RPMI8226 (cell line): ENCODE measurements at places on chromosomes 6 and 20.
A peak's percentile ranks its signal among the peaks of the same experiment; 100 is the strongest.

GRCh38 chr6:137076277-137077068 is 31.7 kb upstream of the IL20RA start:
- peak; percentile 75 for DNase-seq

- no peak for DNase-seq
Measured at GRCh38 chr6:160412993-160413392, 64.8 kb downstream of the SLC22A3 start.

DNA sequence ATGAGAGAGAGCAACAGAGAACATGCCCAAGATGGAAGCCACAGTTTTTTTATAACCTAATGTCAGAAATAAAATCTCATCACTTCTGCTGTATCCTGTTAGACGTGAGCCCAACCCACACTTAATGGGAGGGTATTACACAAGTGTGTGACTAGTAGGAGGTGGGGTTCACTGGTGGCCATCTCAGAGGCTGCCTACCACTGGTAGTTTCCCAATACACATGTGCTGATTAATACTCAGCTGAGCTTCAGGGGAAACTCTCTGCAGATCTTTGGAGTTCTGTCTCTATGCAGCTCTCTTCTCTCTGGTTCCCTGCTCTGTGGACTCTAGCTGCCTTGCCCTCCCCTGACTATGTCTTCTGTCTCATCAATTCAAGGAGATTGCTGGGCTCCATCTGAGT is 35.7 kb downstream of the CNBD2 start:
- no peak for DNase-seq

GRCh38 chr20:43508106-43508505 is 609 bp downstream of the L3MBTL1 start:
- no peak for DNase-seq

DNA sequence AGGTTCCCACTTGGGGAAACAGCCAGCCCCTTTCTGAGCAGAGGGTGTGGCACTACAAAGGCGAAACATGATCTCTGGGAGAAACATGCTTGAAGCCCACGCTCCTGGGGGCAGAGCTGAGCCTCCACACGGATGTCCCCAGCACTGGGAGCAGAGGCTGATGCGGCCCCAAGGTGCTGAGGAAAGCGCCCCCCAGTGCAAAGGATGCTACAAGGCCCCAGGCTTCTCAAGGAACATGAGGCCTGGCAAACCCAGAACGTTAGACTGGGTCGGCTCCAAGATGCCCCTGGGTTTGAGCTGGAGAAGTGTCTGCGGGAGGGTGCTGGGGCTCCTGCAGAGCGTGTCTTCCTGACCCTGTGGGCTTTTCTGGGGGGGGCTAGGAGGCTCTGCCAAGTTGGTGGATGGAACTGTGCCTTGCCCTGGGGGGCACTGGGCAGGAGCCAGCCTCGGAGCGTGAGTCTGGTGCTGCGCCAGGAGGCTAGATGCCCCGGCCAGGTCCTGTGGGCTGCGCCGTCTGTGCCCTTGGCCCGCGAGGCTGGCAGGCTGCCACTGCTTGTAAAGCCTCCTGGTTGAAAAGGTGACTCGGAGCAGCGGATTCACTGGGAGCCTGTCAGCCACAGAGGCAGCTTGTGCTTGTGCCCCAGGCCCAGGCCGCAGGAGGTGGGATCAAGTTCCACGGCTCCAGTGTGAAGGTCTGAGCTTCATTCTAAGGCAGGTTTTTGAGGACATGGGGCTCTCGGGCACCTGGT is 8.1 kb downstream of the SYNJ2 start:
- DNase-seq, result no peak

DNA sequence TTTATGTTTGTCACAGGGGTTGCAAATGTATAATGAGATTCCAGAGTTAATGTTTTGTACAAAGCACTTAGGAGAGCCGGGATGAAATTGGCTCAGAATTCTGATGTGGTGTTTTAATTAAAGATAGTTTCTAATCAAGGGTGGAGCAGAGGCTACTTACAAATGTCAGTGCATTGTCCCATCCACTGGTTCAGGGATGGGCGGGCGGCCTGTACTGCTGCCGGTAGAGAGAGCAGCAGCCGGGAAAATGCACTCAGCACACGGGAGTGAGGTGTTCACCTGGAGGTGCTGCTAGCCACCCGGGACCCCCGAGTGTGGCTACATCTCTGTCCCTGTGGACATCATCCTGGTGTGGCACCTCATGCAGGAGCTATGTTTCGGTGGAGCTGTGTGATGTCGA is 193.3 kb downstream of the QKI start:
- DNase-seq, result no peak

DNA sequence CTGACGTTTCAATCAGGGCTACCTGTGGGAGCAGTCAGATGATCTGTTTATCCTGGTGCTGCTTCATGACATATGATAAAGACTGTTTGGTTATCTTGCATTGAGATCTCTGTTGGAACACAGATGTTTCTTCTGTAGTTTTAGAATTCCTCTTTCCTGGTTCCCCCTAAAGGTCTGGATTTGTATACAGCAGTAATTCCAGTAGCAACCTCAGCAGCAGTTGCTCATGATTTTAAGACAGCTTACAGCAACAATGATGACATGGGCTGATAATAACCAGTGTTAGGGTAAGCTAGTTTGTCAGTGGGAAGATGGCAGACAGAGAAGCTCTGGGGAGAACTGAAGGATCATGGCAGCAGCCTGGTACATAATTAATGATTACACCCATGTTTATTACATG is 439.4 kb downstream of the PHF3 start:
- DNase-seq, result no peak

GRCh38 chr6:141758430-141758829 is 374.3 kb upstream of the GJE1 start:
- DNase-seq, result no peak

- no peak for DNase-seq
Measured at GRCh38 chr6:90484903-90485302, 102.0 kb downstream of the MAP3K7 start.

DNA sequence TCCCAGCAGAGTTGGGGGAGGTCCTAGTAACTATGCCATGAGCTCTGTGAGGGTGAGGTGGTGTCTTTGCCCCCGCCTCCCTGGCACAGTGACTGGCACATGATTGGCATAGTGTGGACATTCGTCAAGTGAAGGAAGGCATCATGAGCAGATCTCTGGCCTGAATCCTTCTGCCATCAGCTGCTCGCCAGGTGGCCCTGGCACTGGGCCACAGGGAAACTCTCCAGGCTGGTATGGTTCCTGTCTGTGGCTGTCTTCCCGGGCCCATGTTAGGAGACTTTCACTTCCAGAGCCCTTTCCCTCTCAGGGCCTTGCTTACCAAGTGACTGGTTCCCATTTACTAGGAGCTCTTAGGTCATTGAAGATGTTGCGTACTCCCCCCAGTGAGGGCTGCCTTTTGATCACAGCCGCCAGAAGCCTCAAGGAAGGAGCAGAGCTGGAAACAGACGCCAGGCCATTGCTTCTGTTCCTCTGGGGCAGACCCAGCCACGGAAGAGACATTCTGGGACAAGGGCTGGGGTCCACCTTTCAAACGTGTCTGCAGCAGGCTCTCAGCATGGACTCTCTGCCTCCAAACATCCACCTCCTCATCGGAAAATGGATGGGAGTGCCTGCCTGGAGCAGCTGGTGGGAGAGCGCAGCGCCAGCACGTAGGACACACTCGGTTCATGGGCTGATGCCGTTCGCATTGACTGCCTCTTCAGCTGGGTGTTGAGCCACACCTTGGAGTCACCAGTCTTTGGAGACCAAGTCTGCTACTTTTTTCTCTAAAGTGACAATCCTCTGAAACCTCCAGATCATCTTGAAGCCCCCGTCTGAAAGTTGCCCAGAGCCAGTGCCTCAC is 67.2 kb downstream of the PTPN1 start:
- DNase-seq, result no peak

DNA sequence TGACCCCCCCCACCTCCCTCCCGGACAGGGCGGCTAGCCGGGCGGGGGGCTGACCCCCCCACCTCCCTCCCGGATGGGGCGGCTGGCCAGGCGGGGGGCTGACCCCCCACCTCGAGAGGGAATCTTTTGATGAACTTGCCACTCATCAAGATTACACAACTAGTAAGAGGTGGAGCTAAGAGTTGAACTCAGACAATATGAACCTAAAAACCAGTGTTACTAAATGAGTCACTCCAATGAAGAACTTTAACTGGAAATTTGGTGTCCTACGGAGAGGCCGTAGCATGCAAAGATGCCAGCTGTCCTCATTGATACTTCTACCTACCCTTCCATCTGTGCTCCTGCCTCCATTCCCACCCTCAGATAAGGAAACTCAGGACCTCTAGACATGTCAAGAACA is 42.8 kb downstream of the PFDN4 start:
- DNase-seq, result no peak

DNA sequence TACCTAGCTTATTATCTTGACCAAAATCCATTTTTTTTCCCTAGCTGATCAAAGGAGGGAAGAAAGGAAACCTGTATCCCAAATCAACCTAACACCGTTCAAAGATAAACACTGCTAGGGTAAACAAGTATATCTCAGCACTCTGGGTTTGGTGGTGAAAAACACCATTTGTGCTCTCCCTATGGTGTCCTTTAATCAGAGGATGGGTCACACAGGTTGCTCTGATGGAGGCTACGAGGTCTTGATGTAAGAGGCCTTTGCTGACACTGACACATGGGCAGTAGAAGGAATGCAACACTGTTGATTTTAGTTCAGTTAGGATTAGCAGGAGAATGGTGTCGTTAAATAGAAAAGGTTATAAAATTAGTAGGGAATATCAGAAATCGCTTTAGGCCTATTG is 179.3 kb downstream of the HDGFL1 start:
- no peak for DNase-seq

DNA sequence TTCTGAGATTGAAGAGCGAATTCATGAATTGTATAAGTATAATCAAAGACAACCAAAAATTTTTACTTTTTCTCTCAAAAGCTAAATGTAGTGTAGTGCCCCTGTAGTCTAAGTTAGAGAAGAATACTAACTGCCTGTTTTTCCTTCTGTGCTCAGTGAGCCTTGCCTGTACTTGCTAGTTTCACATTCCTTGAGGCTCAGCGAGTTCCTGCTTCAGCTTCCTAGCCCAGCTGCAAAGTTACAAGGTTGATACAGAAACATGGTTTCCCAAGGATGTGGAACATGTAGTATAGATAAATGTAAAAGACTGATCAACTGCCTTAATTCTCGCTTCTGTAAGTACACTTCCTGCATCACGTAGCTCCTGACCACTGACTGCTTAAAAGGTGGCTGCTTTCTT is 33.1 kb upstream of the SEC63 start:
- DNase-seq, result no peak

DNA sequence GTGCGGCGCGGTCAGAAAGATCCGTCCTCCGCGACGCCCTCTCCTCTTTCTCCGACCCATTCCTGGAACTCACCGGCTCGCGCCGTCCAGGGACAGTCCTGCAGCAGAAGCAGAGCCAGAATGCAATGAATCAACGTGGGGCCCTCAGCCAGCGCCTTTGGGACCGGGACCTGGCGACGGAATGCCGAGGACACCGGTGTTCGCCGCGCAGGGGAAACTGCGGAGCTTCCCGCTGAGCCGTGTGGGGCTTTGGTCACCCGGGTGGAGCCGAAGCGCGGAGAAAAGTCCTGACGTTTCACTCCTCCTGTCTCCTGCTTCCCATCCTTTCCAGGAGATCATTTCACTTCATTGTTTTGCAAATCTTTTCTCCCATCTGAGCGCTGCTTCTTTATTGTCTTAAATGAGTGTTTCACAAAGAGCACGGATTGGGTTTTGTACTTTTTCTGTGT is 26.5 kb downstream of the ULBP1 start:
- no peak for DNase-seq

DNA sequence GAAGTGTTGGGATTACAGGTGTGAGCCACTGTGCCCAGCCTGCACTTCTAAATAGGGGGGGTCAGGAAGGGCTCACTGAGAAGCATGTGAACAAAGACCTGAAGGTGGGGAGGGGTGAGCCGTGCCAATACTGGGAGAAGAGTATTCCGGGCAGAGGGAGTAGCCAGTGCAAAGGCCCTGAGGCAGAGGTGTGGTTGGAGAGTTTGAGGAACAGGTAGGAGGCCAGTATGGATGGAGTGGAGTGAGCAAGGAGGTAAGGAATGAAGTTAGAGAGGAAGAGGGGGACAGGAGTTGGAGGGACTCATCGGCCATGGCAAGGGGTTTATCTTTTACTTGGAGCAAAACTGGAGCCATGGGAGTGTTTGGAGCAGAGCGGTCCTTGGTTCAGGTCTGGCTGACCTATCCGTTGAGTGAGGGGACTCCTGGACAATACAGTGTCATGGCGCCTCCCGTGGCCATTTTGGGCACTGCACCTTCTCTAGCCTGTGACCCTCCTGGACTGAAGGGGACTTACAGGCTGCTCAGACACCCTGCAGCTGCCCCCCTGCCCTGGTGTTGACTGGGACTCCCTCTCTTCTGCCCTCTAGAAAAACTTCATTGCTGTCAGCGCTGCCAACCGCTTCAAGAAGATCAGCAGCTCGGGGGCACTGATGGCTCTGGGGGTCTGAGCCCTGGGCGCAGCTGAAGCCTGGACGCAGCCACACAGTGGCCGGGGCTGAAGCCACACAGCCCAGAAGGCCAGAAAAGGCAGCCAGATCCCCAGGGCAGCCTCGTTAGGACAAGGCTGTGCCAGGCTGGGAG is 12.1 kb downstream of the FOXS1 start:
- peak; percentile 66 for DNase-seq

DNA sequence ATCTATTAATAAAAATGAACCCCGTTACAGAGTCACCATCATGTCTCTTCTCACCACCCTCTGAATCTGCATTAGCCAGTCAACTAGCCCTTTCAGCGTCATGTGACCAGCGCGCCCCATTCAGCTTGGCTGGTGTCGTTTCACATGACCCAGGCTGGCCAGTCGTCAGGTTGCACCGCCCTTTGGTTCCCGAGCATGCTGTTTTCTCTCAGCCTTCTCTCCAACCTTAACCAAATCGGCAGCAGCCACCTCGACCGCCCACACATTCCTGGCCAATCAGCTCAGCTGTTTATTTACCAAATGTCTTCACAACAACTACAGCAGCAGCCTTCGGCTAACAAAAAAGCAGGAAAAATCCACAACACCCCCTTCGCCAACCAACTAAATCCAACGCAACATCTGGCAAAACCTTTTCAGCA is 5.6 kb downstream of the SRSF3 start:
- no peak for DNase-seq

- DNase-seq, result peak; percentile 19
Measured at GRCh38 chr6:16514249-16514648, 247.0 kb downstream of the ATXN1 start.

DNA sequence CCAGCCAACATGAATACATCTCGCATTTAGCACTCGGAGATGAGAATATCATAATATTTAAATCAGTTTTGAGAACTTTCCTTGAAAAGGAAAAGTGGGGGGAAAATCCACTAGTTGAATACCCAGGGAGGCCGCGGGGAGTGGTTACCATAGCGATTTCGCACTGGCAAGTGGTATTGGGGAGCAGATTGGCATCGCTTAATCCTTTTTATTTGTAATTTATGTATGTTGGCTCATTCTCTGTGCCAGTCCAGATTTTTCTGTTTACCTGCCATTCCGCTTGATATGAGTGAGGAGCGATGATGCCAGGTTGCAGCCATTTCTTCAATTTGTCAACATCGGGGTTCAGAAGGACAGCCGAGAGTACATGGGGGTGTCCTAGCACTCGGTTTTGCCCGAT is 291.8 kb downstream of the ZNF217 start:
- DNase-seq, result no peak
